Activated CD8-positive, alpha-beta T cell treated with anti-CD3 and anti-CD28 coated beads, Interleukin-2, amount 10 ng/mL, durations not matched to agents 7 days and 5 days (primary cell): ENCODE measurements at places on chromosomes 6 and 20. TPM values are rescaled to one million over a fixed set of nuclear protein-coding genes. Genes with fewer than 3 reads are reported as not detected.

SNAP25 gene
- not detected for total RNA-seq

SPAG4 gene
- 2.6 TPM for total RNA-seq

MEI4 gene
- not detected for total RNA-seq

- no peak for DNase-seq
Observed at GRCh38 chr6:139172567-139172966, 37.7 kb downstream of the HECA start.

DNA sequence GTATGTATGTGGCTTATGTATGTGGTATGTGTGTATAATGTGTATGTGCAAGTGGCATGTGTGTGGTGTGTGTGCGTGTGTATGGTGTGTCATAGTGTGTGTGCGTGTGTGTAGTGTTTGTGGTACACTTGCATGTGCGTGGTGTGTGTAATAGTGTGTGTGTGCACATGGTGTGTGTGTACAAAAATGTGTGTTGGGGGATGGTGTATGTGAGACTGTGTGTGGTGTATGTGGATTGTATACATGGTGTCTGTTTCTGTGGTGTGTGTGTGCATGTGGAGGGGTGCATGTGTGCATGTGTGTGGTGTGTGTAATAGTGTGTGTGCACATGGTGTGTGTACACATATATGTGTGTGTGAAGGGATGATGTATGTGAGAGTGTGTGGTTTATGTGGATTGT, 21.5 kb downstream of the MAFB start:
- DNase-seq: no peak

- DNase-seq: no peak
Observed at GRCh38 chr6:161117308-161117707, 125.7 kb downstream of the MAP3K4 start.

GRCh38 chr6:81263531-81264168, 488.8 kb downstream of the TENT5A start:
- DNase-seq: no peak

DNA sequence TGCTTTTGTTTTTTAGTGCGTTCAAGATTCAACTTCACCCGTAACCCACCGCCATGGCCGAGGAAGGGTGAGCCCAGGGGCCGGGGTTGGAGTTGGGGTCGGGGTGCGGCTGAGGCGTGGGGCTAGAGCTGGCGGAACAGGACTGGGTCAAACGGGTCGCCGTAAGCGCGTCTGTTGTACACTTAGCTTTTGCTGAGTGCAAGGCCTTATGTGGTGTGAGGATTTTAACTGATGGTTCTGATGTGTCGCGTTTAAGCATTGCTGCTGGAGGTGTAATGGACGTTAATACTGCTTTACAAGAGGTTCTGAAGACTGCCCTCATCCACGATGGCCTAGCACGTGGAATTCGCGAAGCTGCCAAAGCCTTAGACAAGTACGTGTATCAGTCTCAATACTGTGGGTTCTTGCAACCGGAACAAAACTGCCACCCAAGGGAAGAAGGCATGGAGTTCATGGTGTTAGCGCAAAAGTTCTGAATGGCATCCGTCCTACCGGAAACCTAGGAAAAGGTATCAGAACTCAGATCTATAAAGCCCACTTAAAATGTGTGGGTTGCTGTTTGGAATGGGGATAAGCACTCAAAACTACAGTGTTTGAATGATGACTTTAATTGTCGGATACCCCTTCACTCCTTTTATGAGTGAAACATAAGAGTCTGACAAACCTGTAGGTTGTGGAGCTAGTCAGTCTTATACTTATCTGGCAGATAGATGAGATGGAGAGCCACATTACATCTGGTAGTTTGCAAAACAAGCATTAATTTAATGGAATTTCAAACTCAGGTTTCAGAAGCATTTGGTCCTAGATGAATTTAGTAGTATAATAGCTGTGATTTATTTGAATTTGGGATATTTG, 574 bp downstream of the RPS12 start:
- peak; percentile 40 for DNase-seq

DNA sequence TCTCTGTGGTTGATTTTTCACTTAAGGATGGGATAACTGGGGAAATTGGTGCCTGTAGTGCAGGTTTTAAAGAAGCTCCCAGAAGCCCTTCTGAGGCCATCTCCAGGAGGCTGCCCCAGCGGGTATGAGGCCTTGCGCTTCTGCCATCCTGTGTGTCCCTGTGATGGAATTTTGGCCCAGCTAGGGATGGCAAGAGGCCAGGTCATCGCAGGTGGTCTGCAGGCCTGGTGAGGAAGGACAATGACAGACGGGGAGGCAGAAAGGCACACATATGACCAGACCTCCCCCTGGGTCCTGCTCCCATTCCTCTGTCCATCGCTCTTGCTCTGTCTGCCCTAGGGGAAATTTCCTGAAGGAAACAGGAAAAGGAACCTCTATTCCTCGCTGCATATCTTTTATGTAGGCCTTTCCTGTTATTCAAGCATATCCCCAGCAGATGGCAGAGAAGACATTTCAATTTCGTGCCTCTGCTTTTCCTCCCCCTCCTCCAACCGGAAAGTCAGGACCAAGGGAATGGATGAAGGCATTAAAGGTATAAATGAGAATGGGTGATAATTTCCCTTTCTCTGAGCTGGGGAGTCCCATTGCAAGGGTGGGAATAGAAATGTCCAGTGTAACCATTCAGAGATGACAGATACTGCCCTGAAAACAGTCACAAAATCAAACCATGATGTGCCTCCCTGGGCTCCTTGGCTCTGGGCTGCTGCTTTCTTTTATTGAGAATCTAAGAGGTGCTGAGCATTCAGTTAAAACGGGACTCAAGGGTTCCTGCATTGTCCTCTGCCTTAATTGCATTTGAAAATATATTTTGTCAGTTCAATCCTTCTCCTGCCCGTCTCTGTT, 17.6 kb upstream of the HLA-F start:
- peak; percentile 39 for DNase-seq

GRCh38 chr6:159508931-159509330, 184.1 kb downstream of the SOD2 start:
- no peak for DNase-seq

- DNase-seq: no peak
Observed at GRCh38 chr20:24661255-24661654, 191.8 kb downstream of the SYNDIG1 start.

- DNase-seq: no peak
Observed at GRCh38 chr6:56386717-56387116, 139.3 kb upstream of the COL21A1 start.

GRCh38 chr6:13288969-13289391, 39.4 kb downstream of the TBC1D7 start:
- DNase-seq: no peak

- DNase-seq: no peak
Observed at GRCh38 chr6:168415098-168415992, 25.6 kb upstream of the SMOC2 start.
